Activated T-helper 1 cell treated with Interleukin-2 at 50 U/mL for 16 hours (primary cell): ENCODE measurements at places on chromosomes 3 and 15.

- no peak for DNase-seq
Observed at GRCh38 chr3:100358413-100358812, 23.9 kb downstream of the NIT2 start.

GRCh38 chr15:22980189-22981050 is at the start of gene CYFIP1:
CYFIP1 (minus strand) TSS chr15:22980368; CDS start chr15:22947285, 33,083 bp downstream.
- DNase-seq, result no peak

GRCh38 chr15:77027697-77028450 is 32.9 kb downstream of the PSTPIP1 start:
- no peak for DNase-seq

GRCh38 chr3:191220908-191221307 is 21.9 kb downstream of the OSTN start:
- DNase-seq, result no peak

GRCh38 chr15:50750227-50750705 is 15.2 kb downstream of the SPPL2A start:
- DNase-seq, result no peak

DNA sequence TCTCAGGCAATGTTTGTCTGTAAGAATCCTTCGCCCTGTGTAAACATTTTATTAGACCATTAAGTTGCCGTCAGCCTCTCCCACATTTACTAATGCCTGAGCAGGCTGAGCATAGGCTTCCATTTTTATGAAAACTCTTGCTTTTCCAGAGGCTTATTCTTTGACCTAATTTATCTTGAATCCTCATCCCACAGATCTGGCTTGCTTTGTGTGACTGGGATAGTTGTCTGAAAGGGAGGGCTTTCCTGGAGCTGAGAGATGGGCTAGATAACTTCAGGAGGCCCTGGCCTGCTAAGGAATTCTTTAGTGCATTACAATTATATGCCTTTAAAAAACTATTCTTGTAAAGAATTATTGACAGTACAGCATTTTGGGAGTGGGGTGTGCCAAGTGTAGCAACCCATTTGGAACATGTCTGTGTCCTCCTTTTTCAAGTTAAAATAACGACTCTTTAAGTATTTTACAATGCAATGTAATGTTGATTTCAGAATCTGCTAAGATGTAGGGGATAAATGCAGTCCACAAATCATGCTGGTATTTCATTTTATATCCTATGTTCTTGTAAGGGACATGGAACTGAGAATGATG is 52.4 kb downstream of the EEFSEC start:
- no peak for DNase-seq

DNA sequence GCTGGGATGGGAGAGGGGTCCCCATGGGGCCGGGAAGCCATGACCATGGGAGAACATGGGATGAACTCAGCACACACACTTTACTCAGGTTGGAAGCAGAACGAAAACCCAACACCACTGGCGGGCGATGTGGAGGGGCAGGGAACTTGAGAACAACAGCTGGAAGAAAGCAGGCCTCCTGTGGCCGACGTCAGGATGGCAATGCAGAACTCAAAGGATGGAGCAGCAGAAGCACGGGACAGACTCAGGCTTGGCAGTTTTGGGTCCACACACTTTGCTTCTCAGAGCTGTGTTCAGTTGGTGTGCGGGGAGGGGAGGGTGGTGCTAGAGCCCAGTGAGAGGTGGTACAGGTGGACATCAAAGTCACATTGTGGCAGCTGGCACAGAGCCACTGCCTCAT is 80.7 kb downstream of the SEC22A start:
- DNase-seq, result no peak

DNA sequence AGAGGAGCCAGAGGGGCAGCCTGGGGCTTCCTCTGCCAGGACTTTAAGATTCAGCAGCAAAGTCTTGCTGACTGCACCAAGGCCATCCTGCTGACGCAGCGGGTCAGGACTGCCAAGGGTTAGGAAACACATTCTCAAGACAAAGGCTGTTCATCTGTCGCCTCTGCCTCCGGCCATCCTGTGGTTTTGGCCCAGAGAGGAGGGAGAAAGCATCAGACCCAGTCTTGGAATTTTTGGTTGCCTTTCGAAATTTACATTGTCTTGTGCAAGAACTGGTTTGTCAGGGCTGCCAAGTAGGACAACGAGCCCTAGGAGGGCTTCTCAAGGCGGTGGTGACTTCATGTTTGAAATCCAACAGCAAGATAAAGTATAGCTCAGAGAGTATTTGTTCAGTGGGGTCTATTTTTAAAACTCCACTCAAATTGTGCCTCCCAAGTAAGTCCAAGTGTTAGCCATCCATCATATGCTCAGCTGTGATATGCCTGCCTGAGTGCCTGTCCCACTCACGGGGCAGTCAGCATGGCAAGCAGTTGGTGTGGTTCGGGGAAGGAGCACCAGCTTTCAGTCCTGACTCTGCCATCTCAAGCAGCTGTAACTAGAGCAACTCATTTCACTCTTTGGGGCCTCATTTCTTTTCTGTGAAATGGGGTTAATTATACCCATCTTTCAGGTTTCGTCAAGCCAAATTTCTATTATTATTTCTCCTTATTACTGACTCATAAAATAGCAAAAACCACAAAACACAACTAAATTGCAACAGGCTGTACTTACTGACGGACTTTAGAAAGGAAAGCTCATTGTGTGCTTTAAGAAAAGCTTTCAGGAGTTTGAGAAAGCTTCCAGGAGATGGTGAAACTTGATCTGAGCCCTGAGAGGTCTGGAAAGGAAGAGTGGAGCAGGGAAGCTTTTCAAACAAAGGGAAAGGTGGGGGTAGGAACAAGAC is 42.4 kb upstream of the RHO start:
- DNase-seq, result no peak

GRCh38 chr3:51386159-51386851 is 1.2 kb downstream of the MANF start:
- DNase-seq, result no peak

- no peak for DNase-seq
Observed at GRCh38 chr3:45143673-45144671, 2.2 kb downstream of the CDCP1 start.

DNA sequence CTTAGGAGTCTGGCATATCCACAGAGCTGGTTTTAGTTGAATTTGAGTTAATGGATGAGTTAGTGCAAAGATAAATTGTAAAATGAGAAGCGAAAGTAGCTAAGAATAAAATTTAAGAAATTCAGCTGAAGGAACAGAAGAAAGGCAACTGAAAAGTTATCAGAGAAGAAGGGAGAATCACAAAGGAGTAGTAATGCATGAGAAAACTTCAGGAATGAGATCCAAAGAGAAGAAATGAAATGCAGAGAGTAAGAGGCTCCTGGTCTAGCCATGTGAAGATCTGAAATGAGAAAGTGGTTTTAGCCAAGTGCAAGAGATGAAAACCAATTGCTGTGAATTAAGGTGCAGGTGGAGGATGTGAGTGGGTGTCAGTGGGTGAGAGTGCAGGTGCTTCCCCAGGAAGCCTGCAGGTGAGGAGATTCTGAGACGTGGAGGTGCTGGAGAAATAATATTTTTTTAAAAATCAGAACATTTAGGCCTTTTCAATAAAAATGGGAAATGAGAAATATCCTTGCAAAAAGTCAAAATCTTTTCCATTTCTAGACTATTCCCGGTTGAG is 18.5 kb downstream of the KBTBD8 start:
- no peak for DNase-seq

DNA sequence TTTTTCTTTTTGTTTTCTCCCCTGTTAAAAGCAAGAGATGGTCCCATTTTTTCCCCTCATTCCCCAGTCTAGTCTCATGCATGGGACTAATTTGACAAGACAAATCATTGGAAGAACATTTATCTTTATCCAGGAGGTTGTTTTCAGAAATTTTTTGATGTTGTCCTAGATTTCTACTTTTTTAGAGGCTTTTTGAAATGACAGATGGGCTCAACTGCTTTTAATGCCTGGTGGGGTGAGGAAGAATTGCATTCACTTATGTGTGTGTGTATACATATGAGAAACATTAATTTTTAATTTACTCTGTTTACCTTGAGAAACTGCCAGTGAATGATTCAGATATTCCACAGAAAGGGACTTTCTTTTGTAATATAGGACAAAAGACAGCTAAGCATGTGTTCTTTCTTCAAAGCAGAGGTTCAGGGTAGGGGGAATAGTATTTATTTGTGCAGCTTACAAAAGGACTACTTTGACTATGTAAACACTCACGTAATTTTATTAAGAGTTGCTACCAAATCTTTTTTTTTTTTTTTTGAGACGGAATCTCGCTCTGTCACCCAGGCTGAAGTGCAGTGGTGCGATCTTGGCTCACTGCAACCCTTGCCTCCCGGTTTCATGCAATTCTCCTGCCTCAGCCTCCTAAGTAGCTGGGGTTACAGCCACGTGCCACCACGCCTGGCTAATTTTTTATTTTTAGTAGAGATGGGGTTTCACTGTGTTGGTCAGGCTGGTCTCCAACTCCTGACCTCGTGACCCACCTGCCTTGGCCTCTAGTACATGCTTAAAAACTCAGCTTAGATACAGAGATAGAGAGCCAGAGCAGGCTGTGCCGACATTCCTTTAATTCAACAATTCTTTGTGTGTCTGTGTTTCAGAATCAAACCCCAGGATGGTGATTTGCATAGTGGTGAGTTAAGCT is 130.1 kb upstream of the RARB start:
- no peak for DNase-seq
